ENCODE measurements at places on chromosomes 7 and 10.

DNA sequence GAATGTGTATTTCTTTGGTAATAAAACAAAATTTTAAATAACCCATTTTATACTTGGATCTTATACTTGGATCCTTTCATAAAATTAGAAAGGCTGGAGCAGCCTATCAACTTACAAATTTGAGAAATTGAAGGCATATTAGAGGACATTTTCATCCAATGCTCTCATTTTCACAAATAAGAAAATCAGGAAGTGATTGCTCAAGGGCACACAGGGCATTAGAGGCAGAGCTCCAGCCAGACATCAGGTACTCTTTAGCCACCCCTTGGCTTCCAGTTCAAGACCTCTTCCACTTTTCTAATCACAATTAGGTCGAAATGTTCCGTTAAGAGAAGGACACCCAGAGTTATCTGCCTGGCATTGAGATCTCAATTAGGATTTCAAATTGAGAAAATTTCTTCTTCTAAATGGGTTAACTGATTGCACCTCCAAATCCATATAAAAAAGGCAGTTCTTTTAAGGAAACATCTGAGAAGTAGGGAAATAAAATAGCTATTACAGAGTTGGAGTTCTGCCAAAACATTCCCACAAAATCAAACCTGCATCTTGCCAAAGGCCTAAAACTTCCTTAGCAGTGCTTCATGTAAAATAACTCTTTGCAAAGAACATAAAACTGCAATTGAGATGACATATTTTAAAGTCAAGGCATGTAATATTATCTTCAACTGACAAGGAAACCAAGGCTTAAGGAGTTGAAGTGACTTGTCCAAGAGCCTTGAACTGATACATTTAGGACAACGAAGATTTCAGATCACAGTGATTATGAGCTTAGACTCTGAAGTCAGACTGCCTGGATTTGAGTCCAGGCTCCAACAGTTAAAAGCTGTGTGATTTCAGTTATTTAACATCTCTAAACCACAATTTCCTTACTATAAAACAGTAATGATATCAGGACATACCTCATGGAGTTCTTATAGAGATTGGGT lies 2.4 kb downstream of the ACTA2 start:
- no peak for DNase-seq

DNA sequence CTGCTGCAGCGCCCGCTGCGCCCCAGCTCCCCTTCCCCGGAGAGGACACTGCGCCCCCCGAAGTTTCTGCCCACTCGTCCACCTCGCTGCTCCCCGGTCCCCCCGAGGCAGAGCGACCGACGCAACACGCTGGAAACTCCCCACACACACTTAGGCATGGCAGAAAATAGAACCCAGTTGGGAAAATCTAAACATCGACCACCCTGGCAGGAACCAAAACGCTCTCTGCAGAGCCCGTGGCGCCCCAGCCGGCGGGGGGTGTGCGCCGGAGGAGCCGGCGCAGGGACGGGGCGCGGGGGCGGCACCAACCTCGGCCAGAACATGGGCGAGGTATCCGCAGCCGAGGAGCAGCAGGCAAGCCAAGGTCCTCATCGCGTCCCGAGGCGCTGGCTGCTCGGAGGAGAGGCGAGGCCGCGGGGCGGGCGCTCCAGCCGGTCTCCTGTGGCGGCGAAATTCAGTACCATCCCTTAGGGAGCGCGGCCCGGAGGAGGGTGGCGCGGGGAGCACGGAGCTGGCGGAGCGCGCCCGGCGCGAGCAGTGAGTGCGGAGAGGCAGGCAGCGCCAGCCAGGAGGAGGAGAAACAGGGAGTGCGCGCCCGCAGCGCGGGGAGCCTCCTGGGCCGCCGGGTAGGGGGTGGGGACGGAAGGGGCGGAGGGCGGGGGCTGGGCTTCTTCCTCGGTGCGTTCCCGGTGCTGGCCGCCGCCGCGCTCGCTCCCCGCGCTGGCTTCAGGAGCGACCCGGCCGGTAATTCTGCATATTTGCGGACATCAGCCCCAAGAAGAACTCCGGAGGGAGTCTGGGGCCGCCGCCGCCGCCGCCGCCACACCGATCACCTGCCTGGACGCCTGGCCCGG lies 789 bp downstream of the PDGFA start:
- DNase-seq, result peak; percentile 62

DNA sequence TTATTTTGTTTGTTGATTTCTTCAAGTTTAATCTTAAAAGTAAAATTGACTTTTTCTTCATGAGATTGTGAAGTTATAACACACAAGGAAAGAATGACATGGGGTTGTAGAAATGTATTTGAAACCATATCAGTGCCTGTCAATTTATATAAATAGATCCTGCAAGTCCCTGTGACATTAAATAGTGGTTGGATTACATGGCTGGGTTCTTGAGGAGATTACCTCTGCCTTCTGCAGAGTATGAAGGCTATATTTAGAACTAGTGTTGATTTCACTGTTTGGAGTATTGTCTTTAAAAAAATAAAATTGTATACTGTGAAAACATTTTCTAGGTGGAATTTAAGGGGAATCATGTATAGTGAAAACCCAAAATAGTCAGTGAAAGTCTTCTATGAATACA lies 385.8 kb upstream of the SMIM30 start:
- DNase-seq, result no peak

DNA sequence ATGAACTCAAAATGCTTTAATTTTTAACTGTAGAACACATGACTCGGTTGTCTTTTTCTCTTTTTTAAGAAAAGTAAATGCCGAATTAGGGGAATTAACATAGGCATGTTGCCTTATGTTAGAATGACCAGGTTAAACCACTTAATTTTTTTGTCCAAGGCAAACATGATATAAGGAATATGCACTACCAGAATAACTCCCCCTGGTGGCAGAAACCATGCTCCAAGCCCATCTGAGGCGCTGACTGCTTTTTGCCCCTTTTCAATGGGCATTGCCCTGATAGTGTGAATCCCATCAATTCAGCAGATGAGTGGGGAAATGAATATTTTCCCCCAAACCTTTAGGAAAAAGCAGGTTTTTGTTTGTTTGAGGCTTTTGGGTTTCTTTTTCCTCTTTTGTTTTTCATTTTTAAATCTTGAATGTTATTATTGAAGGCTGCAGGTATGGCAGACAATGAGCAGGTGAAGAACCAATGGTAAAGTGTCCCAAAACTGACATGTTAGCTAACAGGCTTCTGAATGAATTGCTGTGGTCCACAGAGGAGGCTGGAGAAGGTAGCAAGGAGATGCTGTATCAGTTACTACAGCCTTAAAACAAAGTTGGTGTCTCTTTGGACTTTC lies 284.3 kb downstream of the SORCS3 start:
- peak; percentile 4 for DNase-seq

GRCh38 chr10:43853369-43853768 lies 204.7 kb upstream of the ZNF32 start:
- DNase-seq, result no peak

GRCh38 chr10:127897177-127897576 lies 4.4 kb upstream of the CLRN3 start:
- DNase-seq, result no peak

- DNase-seq, result no peak
These were observed 125.9 kb downstream of the GRK5 start for GRCh38 chr10:119333146-119333792.

GRCh38 chr10:35605191-35605590 lies at the start of gene GJD4:
Gene GJD4 (plus strand): TSS chr10:35605341. CDS start chr10:35605568, 227 bp downstream.
- DNase-seq, result no peak

DNA sequence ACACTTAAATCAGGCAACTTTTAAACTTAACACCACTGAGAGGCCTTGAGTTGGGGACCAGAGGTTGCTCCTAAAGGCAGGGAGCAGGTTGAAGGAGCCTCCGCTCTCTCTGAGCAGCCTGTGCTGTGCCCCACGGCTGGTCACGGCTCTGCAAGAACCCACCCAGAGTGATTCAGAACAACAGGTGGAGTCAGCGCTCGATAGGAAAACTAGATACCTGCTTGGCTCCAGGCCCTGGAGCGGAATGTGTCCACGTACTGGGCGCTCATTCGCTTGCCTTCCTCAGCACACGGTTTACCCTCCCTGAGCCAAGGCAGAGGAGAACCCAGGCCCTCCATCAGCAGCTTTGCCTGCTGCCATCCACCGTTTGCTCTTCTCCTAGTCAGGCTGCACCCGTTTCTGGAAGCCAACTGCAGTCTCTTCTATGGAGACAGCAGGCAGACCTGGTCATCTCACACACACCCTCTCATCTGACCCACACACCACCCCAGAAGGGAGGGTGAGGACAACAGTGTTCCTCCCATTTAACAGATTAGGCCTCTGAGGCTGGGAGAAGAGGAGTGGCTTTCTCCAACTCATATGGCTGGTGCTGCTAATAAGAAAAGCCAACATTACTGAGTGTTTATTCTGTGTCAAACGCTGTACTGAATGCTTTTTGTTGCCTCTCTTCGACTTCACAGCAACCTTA lies 37.6 kb upstream of the PDCD4 start:
- DNase-seq, result no peak

DNA sequence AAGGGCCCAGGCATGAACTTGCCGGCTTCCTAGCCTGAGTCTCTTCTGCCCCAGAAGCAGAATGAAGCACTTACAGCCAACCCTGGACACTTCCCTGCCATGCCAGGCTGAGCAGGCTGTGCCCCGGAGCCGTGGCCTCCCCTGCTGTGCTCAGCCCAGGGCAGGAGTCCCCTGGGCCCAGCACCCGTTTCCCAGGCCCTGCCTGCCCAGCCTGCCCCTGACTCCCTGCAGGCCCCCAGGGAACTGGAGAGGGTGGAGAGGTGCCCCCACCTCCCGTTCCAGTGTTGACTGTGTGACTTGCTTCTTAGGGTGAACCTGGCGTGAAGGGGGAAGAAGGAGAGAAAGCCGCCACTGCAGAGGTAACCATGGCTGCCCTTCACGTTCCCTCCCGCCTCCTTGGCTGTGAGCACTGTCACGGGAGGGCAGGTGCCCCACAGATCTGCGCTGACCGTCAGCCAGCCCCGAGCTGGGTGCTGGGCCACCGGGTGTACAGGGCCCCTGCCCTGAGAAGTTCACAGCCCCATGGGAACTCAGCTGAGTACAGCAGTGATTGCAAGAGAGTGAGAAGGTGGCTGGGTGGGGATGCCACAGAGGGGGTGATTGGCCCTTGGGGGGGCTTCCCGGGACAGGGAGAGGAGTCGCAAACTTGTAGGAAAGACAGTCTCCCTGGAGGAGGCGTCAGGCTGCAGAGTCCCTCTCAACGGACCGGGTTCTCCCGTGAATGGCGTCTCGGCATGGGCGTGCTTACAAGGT lies 75.9 kb downstream of the MYL10 start:
- no peak for DNase-seq

- no peak for DNase-seq
These were observed 1.6 kb upstream of the HTRA1 start for GRCh38 chr10:122459561-122460273.

DNA sequence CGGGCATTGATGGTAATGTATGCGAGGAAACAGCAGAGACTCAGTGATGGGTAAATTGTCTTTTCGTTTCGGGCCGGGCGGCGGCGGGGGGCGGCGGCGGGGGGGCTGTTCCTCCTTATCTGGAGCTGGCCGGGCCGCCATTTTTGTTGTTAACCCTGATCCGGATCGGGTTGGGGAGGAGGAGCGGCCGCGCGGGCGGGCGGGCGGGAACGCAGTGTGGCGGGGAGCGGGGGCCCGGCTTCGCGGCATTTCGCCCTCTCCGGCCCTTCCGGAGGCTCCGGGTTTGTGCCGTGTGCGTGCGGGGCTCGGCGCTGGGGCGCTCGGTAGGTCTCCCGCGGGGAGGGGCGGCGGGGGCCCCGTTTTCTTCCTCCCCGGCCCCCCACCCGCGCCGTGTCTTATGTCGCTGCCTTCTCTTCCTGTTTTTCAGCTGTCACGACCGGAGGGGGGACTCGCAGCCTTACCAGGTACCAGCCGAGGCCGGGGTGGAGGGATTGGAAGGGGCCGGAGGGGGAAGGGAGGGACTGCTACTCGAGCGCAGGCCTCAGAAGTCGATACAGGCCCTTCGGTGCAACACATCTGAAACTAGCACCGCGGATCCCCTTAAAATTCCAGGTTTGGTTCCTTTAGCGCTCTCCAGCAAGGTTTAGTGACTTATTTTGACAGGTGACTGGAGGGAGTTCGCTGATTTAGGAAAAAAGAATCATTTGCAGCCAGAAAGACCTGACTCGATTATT lies 820 bp downstream of the WAC start:
- no peak for DNase-seq

DNA sequence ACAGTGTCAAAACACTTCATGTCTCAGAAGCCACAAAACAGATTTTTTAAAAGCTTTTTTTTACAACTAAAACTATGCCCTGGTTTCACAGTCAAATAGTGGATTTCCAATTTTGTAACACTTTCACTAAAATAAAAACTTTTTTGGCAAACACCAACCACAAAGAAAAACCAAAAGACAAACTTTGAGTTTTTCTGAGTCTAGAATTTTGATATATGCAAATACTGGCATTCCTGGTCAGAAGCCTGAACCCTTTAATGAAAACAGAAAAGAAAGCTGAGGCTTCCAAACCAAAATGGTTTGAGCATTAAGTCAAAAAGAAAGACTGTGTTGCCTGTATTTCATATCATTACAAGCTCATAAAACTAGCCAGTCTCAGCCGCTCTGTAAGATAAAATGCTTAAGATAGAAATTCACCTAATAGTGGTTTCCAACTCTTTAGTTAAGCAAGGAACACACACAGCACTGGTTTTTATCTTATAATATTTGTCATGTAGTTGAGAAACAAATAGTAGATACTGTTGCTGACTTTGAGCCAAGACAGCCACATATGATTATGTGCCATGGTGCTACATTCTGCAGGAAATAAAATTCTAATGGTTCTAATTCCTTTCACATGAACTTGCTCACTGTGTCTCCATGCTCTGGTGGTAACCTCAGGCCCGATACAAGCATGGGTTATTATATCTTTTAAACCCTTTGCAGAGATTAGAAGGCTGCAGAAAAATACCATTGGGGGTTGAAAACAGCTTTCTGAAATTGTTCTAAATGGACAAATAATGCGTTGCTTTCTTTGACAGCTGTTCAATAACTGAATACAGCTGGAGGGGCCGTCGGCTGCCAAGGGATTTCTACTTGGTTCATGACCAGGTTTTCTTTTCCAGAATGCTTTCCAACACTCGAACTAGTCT lies 49.4 kb downstream of the FAM171A1 start:
- DNase-seq, result no peak

GRCh38 chr10:22624287-22624738 lies 90.1 kb downstream of the PIP4K2A start:
- DNase-seq, result no peak

- DNase-seq, result no peak
These were observed 416.7 kb downstream of the TFEC start for GRCh38 chr7:115613836-115614235.

DNA sequence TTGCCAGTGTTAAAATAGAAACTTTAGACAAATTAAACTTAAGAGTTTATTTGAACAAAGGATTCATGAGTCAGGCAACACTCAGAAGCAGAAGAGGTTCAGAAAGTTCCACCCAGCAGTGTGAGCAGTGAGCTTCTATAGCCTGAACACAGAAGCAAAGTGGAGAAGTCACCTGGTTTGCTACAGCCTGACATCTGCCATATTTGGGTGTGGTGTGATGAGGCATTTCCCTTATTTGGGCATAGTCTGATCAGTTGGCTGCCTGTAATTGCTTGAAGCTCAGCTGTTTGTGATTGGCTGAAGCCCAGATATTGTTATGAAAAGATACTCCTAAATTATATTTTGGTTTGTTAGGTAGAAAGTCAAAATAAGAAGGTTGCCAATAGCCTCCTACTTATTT lies 39.1 kb downstream of the VWC2 start:
- DNase-seq, result no peak

- no peak for DNase-seq
These were observed 21.4 kb upstream of the PAX2 start for GRCh38 chr10:100723770-100724530.

GRCh38 chr10:112438356-112438755 lies 8.4 kb downstream of the ZDHHC6 start:
- DNase-seq, result no peak
